ENCODE measurements at places on chromosomes 6 and 20.

DNA sequence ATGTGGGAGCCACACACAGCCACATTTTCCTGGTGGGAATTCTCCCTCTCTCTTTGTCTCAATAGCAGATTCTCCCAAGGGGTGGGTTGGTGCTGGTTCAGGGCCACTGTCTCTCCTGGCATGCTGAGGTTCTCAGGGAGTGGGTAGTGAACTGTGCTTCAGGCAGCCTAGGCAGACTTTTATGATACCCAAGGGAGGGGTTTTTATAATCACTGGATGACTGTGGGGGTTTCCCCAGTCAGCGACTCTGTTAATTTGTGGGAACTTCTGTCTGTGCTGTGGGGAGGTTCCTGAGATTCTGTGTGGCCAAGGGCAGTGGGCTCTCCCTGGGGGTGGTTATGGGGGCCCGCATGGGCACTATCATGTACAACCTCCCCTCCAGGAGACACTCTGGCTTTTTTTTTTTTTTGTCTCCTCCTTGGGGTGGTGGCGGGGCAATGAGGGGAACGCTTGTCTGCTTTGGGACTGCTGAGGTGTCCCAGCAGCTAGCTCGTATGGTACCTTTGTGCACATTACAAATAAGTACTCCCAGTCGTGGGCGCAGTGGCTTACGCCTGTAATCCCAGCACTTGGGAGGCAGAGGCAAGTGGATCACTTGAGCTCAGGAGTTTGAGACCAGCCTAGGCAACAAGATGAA, 10.0 kb downstream of the PTK7 start:
- DNase-seq: no peak

DNA sequence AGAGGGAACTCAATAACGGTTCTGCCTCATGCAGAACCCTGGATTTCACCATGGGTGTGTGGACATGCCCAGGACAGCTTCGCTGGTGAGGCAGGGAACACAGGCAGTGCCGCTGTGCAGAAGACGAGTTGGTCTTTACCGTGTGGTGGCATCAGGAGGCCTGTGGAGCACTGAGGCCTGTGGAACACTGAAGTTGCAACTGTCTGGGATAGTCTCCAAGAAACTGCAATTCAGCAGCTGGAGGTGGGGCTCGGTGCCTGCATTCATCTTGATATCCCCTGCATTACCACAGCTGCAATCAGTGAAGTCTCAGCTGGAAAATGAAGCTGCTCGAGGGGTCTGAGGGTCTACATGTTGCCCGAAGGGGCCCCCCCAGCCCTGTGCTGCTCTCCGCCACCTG, 202.4 kb upstream of the CDH4 start:
- no peak for DNase-seq

DNA sequence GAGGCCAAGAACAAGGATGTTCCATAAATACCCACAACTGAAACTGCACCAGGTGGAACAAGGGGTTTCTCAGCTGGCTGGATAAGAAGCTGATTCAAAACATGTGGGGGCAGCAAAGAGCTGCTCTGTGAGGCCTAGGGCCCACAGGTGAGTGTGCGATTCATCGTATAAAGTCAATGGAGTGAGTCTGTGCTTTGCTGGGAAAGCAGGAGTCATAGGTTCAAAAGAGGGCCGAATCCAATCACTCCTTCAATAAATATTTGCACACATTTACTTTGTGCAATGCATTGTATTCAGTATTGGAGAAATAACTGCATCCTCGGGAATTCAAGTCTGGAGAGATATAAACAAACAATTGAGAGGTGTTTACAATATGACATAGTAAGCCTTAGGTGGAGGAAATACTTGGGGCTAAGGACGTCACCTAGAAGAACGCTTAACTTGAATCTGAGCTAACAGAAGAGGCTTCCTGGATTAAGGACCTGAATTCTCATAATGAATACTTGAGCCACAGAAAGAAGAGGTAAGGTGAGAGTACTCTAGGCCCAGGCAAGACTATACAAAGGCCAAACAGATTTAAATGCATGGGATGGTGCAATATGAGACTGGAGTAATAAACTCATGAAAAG, 83.7 kb upstream of the TMEM30A start:
- no peak for DNase-seq

DNA sequence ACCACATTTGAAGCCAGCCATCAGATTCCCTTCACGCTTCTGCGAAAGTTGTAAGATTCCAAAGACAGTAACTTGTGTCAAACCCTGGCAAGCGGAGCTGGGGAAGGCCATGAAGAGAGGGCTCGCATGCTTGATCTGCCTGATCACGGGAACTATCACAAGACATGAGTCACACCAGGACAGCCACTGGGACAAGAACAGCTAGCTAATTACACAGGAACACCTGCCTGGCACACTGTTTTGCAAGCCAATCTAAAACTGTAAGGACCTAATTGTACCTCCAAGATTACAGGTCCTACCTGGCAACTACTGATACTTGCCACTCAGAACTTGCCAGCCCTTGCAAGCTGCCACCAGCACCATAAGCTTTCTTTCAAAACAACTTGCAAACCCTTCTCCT, 289.3 kb downstream of the KIF16B start:
- no peak for DNase-seq

DNA sequence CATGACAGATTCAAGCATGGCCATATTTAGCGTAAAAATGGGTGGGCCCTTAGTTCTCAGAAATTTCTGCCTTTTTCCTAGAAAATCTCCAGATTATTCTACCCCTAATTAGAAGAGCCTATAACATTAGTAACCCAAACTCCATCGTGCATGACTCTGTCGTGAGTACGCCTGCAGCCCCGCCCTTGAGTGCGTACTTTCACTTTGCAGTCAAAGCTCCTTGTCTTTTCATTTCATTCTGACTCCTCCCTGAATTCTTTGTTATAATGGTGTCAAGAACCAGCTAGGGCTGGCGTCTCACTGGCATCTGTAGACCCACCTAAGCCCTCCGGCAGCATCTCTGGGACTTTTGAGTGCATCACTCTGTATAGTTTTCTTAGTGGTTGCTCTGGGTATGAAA, 61.7 kb upstream of the NOX3 start:
- DNase-seq: no peak

All from GM04503 (cell line).